Endothelial cell (in vitro differentiated cells): ENCODE measurements at places on chromosomes 2 and 18.

- DNase-seq, result no peak
Observed at GRCh38 chr2:144042751-144043150, 477.2 kb downstream of the ZEB2 start.

- no peak for DNase-seq
Observed at GRCh38 chr2:157895531-157895930, 19.4 kb upstream of the ACVR1 start.

DNA sequence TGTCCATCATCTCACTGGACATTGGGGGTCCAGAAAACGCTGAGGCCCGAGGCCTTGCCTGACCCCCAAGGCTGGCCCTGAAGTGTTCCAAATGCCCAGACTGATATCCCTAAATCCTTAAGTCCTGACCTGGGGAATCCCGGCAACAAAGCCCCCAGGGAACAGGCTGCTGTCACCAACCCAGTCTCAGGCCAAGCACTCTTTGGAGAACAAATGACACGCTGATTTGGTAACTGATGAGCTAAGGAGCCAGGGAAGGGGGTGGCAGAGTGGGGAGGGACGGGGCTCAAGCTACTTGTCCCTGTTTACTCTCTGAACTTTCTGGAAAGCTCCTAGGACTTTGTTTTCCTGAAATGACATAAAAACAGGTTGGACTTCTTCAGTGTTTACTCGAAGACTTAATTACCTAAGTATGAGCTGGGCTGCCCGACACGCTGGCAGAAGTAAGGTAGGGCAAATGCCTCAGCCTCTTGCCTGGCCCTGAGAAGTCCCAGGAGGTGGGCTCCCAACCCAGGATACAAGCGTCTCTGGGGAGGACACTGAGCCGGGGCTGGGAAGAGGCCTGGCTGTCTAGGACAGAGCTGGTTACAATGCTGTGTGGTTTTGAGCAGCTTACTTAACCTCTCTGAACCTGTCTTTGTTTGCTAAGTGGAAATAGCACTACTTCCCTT lies 105.5 kb upstream of the GLI2 start:
- DNase-seq, result no peak

GRCh38 chr2:147689220-147689909 lies 155.5 kb upstream of the ACVR2A start:
- no peak for DNase-seq

DNA sequence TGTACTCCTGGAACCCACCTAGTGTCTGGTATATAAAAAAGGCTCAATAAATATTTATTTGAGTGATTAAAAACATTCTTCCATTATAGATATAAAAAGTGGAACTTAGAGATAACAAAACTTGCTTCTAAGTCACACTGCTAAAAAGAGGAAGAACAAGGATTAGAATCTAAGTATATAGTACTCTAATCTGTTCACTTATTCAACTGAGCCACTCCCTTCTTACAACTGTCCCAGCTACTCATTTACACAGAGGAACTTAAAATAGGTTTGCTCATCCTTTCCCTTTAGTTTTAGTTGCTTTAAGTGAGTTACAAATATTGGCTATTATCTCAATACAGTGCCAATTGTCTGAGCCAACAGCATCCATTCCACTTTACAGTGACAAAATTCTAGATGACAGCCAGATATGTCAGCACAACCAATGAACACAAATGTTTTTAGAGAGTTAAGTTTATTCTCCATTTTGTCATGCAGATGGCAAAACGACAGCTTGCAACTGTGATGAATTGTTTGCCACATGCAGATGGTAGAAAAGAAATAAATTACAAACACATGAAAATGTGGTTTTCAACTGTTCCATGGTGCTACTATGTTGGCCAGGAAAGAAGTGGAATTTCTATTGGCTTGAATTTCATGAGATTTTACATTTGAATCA lies 280.7 kb upstream of the ZC3H15 start:
- DNase-seq, result no peak

- DNase-seq, result no peak
Observed at GRCh38 chr2:50647381-50647780, 384.6 kb downstream of the NRXN1 start.

DNA sequence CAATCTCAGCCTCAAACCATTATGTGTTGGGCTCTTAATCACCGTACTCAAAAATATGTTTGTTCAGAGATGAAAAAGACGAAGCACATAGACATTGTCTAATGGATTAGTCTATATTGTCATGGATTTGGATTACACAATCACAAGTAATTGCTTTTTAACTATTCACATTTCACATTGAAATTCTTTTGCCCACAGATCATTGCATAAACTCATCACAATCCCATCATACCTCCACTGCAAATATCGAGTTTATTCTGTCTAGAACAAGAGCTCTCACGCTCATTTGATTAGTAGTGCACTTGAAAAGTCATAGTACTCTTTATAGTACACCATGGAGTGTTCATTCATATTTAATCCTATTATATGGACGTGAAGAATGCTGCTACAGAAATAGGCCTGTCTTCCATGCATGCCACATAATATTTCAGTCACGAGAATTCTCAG lies 97.9 kb upstream of the SOX11 start:
- no peak for DNase-seq

- no peak for DNase-seq
Observed at GRCh38 chr2:227578642-227579041, 20.1 kb upstream of the SCYGR2 start.

DNA sequence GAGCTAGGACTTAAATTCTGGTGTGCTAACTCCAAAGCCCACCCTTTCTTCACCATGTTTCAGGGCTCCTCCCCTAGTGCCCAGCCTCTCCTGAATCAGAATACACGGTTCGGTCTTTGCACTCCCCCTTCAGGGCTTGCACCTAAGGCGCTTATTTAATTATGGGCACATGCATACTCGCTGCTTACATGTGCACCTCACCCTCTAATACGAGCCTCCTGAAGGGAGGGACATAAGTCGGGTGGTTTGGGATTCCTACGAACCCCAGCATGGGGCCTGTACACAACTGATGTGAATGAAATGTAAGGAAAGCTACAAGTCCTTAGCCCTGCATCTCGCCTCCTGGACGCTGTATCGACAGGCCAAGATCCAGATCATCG lies 435 bp downstream of the IFT172 start:
- peak; percentile 17 for DNase-seq

- DNase-seq, result no peak
Observed at GRCh38 chr18:78080081-78080480, 830.4 kb downstream of the GALR1 start.

DNA sequence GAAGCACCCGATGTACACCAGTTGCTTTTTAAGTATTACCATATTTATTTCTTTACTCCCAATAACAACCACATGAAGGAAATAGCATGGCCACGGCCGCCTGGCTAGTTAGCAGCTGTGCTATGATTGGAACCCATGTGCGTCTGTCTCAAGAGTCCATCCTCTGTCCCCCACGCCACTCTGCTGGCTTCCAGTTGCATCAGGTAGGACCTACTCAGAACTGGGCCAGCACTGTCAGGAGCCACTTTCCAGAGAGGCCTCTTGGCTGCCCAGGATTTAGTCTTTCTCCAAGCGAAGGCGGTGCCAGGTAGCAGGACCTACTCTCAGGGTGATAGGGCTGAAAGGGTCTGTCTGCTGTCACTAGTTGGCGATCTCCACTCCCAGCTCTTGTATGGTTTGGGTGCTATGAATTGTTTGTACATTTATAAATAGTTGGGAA lies 22.1 kb downstream of the ASB18 start:
- no peak for DNase-seq

DNA sequence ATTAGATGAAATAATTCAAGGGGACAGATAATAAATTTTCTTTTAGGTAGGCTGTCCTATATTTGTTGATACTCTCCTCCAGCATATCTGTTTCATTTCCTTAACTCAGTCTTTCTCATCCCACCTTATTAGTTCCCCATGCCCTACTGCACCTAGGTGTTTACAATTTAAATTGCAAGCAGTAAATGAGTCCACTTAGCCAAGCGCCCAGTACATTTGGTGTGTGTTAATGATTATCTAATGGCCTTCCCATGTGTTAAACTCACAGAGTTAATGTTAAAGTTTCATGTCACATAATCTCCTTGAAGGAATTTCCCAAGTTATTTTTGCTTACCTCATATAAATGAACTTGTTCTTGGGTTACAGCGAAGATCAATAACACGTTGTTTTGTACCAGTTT lies 31.2 kb downstream of the ITGB6 start:
- no peak for DNase-seq

GRCh38 chr2:32231959-32232358 lies 32.7 kb downstream of the NLRC4 start:
- DNase-seq, result no peak

GRCh38 chr2:45264227-45265225 lies 255.3 kb upstream of the SIX2 start:
- DNase-seq, result no peak

GRCh38 chr18:66495844-66496243 lies 108.0 kb downstream of the CDH19 start:
- peak; percentile 85 for DNase-seq

DNA sequence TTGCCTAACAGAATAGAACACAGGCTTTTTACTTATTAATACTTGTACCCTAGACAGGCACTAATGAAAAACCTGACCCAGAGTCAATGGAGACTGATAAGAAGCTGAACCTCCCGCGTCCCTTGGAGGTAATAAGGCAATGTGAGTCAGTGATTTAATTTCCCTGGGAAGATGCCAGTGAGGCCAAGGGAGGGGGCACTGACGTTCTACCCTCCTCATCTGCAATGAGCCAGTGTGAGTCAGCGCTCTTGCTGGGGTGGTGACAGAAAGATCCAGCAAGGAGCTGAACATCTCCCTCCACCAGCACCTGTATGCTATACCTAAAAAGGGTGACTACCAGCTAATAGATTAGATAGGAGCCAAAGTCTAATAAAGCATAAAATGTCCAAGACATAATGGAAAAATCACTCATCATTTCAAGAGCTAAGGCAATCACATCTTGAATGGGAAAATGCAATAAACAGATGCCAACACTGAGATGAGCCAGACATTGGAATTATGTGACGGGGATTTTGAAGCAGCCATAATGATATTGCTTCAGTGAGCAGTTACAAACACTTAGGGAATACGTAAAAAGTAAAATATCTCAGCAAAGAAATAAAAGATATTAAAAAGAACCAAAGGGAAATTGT lies 116.9 kb downstream of the TPGS2 start:
- no peak for DNase-seq
